ENCODE measurements at places on chromosomes 16 and 17.
A peak's percentile ranks its signal among the peaks of the same experiment; 100 is the strongest.

- DNase-seq: no peak
These were observed 19.6 kb upstream of the RIPOR1 start for GRCh38 chr16:67509016-67509415.

GRCh38 chr16:56279132-56279531, 87.8 kb downstream of the GNAO1 start:
- peak; percentile 23 for DNase-seq

- no peak for DNase-seq
These were observed 3.7 kb downstream of the TMEM204 start for GRCh38 chr16:1537138-1537577.

DNA sequence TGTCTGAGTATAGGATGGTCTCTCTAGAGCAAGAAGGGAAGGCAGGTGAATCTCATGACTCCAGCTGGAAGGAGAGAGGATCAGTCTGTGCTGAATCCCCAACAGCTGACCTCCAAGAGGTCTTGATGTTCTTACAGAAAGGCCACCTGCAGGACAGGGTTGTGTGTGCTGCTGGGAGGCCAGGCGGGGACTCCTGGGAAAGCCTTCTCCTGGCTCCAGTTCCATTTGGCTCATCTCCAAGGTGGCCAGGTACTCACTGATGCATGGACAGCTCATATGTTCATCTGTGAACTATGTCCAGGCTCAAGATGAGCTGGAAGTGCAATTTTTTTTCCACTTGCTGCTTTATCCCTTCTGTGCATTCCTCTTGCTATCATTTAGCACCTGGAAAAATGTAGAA, 730.2 kb upstream of the RBFOX1 start:
- DNase-seq: no peak

- no peak for DNase-seq
These were observed 8.2 kb upstream of the CCL2 start for GRCh38 chr17:34246881-34247280.

DNA sequence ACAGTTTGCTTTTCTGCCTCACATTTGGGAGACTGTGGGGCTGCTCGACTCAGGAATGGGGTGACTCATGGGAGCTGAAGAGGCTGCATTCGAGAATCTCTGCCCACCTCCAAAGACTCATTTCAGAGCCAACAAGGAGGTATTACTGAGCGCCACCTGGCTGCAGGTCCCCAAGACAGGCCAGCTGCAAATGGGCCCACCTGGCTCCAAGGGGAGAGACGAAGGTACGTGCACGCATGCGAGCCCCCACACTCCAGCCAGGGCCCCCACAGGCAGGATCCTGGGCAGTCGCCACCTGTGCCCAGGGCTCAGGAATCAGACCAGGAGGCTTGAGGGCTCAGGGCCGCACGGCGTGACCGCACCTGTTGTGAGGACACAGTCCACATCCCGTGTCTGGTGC, 6.0 kb downstream of the HAGHL start:
- DNase-seq: no peak

DNA sequence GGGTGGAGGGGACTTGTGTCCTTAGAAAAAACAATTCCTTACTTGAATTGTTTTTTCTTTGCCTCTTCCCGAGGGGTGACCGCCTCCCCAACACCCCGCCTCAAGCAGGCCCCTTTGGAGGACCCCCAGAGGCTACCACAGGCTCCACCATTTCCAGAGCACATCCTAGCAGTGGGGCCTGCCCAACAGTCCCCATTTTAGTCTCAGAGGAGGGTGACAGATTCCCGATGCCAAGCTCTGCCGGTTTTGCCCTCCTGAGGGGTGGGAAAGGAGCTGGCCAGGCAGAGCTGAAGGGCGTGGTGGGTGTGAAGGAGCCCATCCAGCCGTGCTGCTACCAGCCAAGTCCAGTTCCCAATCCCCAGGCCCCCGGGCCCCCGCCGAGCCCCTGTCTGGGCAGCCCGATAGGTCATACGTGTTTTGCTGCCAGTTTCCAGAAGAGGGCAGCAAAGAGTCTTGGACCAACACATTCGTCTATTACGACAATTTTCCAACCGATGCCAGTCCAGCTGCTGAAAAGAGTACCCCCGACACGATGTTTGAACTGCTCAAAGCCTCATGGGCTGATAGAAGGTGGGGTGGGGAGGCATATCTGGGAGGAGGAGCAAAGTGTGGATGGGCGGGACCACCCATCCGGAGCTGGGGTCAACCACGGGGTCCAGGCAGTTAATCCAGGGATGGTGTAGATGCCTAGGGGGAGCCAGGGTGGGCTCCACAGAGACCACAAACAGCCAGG, 18.8 kb upstream of the GAA start:
- no peak for DNase-seq

DNA sequence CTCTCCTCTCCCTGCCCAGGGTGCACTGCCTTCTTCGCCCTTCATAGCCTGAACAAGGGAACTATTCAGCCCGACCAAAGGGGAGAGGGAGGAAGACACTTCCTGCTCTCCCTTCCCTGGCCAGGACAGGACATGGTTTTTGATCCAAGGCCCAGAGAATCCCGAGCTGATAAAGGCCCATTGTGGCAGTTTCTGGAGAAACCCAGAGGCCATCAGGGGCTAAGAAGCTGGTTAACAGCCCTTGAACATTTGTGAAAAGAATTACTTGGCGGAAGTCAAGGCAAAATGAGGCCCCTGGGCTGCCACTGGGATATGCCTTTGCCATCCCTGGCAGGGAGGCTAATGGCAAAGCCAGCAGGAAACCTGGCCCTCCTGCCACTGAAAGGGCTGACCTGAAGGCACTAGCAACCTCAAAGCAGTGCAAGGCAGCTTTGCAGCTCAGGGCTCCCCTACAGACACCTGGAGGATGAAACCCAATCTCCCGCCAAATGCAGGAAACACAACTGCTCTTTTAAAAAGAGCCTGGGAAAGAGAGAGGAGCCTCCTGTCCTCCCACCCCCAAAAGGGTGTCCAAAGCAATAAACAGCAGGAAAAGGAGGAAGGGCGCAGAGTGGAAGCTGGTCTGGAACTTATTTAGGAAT, 12.6 kb downstream of the PHB1 start:
- DNase-seq: no peak

DNA sequence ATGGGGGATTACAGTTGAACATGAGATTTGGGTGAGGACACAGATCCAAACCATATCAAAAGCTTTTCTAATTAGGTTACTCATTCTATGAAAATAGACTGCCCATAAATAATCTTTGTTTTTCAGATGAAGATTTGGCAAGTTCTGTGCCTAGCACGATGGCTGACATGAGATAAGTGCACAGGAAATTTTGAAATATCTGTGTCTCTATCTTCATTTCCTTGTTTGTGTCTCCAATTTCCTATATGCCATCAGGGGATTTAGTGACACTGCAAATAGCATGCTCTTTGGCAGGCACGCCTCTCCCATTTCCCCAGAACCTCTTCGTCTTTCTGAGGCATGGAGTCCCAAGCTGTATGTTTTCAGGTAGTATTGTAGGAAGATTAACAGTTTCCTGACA, 544.6 kb downstream of the CDH13 start:
- no peak for DNase-seq

- no peak for DNase-seq
These were observed 50.7 kb downstream of the TANGO6 start for GRCh38 chr16:68893710-68894705.

DNA sequence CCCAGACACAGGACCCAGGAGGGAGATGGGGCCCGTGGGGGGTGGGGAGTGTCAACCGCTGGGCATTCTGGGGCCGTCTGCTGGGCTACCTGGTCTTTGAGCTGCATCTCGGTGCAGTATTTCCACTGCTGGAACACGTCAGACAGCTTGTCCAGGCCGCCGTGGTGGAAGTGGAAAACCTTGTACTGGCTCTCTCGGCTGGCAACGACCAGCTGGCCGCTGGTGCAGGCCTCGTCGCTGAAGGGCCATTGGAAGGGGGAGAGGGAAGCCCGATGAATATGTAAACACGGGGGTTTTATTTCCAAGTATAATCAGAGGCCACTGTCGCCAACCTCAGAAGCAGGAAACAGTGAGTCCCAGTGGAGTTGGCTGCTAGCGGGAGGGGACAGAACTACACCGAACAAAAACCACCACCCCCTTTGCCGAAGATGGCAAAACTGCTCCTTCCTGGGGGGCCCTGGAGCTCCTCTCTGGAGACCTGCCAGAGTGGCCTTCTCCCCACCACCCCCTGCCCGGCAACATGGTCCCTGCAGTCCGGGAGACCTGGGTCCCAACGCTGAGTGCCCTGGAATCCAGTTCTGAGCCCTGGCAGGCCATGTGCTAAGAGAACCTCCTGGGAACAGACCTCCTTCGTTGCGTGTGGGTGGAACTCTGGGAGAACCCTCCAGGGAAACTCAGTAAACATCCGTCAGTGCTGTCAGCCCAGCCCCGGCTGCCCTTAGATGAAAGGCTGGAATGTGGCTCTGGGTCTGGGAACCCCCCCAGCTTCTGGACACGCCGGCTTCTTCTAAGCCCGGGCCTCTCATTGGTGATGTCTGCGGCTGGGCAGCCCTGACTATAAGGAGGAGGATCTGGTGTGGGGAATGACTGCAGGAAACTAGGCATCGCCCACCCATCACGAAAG, 84.1 kb downstream of the TBC1D16 start:
- no peak for DNase-seq
